Activated CD4-positive, CD25-positive, alpha-beta regulatory T cell treated with anti-CD3 and anti-CD28 coated beads, Interleukin-2, amount 50 U/mL, for 16 hours (primary cell): ENCODE measurements at places on chromosomes 2 and 18.

- no peak for DNase-seq
Observed at GRCh38 chr2:82158150-82158549, 1853.6 kb upstream of the LRRTM1 start.

DNA sequence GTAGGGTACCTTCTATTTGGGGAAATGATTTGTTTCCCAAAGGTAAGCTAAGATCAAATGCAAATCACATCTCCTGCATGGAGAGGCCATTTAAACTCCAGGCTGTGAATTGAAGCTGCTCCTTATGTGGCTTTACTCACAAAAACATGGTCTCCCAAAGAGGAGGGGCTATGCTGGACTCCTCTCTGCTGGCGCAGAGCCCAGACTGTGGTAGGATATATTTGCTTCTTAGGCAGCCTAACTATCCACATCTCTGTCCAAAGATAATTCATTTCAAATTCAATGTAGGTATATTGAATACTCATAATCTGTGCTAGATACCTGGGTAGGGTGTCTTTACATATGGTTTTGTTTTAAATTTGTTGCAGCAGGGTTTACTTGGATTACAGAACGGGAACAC lies 358.5 kb downstream of the ALK start:
- DNase-seq: no peak

DNA sequence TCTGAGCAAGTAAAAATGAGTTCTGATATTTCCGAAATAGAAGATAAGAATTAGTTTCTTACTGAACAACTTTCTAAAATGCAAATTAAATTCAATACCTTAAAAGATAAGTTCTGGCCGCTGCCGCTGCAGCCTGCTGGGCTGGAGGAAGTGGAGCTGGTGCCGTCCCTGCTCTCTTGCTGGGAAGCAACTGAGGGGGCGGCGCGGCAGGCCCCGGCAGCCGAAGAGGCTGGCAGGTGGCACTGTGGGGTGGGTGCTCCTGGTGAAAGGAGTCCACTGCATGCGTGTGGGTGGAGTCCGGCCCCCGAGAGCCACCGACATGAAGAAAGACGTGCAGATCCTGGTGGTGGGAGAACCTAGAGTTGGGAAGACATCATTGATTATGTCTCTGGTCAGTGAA lies 89.5 kb upstream of the ZNF519 start:
- no peak for DNase-seq

GRCh38 chr2:7910752-7911151 lies 771.1 kb upstream of the ID2 start:
- DNase-seq: no peak

DNA sequence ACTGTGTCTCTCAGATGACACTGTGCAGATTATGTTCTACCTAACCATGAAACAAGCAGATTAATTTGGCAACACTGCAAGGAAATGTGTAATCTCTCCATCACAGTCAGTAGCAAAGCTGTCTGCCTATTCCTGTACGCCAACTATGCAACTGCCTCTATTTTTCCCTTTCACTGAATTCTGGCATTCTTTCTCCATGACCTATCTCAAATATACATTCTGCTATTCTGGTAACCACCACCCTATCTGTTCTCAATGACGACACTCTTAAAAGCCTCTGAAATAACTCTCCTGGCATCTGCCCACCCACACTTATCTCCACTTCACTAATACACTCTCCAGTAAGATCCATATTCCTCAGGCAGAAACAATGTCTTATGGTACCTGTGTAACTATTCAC lies 78.7 kb downstream of the ABCA12 start:
- no peak for DNase-seq

- DNase-seq: no peak
Observed at GRCh38 chr18:45408218-45408617, 207.1 kb upstream of the SLC14A2 start.

DNA sequence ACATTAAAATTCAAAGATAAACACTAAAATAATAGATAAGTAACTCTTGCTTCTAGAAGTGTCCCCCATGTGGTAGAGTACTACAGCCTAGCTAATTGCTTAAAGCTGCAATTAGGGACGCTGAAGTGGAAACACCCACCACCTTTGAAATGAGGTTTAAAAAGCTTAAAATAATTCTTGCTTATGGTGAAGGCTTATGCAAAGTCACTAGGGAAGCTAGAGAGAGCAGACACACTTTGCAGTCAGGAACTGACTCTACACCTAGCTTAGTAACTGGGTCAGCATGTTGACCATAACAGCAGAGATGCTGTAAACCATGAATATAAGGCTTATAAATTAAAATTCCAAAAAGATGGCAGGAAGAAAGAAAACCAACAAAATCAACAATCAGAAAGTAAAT lies 65.4 kb upstream of the DSG1 start:
- DNase-seq: no peak

- no peak for DNase-seq
Observed at GRCh38 chr2:5394223-5394622, 298.0 kb upstream of the SOX11 start.

DNA sequence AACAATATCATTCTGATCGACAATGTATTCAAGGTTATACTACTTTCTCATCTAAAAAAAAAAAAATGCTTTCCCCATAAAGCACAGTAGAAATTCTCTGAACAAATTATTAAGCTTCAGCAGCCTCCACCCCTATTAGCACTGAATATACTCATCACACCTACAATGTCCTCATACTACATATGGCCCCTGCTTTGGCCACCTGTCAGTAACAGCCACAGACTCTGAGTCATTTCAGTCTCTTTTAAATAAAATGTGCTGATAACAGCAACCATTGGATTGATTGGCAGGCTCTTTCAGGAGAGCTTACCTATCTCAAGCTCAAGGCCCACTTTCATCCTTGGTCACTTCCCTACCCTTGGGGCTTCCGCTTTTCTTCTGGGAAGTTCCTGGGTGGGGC lies 236.7 kb downstream of the TMX3 start:
- no peak for DNase-seq

DNA sequence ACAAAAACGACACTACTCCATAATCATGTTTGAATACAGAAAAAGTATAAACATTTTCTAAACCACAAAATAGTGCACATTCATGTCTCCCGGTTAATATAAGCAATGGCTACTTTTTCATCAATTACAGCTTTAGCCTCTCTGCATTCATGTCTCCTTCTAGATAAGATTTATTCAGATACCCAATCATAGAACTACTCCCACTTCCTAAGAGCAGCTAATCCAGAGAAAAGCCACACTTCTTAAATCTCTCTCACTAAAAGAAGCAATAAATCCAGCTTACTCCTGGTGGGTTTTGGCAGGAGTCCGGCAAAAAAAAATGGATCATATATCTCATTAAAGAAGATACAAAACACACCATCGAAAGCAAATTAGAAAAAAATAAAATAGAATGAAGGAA lies 20.1 kb downstream of the DSEL start:
- no peak for DNase-seq

GRCh38 chr2:3465844-3466481 lies 53.4 kb downstream of the ADI1 start:
- no peak for DNase-seq

- DNase-seq: no peak
Observed at GRCh38 chr2:173358616-173359015, 3.9 kb downstream of the CDCA7 start.

DNA sequence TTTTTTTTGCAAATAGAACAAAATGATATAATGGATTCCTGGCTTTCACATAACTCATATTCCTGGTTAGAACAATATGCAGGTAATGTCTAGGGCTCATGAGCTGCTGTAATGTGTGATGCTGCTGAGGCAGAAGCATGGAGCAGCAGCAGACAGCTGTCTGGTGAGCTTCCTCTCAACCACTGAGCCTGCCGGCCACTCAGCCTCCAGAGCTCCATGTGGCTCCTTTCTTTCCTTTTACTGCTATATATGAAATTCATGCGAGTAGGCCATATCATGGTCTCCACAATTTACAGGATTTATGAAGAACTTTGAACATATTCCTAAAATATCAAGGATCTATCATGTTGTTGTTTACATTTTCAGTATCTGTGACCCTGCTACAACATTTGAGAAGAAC lies 120.9 kb downstream of the MEP1B start:
- no peak for DNase-seq

DNA sequence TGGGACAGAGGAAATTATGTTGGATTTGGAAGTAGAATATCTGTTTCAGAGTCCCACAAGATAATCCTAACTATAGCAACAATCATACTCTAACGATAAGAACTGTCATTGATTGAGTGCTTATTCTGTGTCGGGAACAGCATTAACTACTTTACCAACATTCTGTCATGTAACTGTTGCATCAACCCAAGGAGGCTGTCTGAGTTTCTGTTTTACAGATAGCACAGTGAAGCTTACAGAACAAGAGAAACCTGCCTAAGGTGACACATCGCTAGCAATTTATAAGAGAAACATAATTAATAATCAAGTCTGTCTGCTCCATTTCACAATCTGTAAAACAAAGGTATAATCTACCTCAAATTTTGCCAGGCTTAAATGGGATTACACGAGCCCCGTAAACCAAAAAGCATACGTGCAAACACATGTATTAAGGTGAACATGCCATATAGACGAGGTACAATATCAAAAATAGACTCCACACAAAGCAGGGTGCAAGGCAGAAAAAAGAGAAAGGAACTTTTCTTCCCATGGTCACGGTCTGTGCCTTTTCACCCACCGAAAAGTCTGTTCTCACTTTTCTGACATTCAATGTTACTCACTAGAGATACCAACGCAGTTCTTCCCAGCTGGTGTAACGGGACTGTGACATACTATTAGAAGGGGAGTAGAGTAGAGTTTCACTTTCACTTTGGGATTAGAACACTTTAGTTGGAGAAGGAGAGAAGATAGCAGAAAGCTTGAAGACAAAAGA lies 37.2 kb upstream of the SLC8A1 start:
- DNase-seq: no peak

DNA sequence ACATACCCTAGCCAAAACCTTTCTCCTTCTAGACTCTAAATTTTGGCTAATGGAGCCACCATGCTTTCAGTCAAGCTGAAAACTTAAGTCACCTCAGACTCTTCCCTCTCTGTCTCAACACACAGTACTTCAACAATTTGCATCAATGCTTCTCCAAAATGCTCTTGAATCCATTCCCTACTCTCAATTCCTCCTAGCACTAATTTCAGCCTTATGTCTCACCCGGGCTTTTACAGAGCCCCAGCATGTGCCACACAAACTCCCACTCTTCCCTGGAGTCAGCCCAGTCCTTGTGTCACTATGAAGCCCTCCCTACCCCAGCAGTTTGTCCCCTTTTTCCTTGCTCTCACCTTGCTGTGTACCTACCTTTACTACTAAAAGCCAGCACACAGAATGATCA lies 38.7 kb downstream of the AAK1 start:
- DNase-seq: no peak

DNA sequence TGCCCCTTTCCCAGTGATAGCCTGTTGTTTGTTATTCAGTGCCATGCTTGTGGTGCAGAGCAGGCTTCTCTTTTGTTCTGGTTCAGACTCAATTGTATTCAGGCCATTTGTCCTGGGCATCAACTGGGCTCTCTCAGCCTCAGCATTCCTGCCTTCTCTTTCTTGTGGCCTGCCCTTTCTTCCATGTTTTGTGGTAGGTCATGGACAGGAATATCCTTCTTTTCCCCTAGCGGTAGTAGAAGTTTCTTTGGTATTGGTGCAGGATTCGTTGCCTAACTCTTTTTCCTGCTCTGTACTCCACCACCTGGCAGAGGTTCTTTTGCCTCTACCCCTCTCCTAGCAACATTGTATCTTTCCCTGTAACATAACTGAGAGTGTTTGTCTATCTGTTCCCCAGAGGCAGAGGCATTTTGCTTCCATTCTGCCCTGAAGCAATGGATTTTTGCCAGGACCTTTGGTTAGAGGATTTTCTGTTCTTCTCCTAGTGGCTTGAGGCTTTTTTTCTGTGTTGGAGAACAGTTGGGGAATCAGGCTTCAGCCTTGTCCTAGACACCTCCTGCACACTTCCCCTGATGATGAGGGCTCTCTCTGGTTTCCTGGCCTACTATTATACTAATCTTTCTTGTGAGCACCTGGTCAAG lies 68.5 kb downstream of the NCOA1 start:
- DNase-seq: no peak

DNA sequence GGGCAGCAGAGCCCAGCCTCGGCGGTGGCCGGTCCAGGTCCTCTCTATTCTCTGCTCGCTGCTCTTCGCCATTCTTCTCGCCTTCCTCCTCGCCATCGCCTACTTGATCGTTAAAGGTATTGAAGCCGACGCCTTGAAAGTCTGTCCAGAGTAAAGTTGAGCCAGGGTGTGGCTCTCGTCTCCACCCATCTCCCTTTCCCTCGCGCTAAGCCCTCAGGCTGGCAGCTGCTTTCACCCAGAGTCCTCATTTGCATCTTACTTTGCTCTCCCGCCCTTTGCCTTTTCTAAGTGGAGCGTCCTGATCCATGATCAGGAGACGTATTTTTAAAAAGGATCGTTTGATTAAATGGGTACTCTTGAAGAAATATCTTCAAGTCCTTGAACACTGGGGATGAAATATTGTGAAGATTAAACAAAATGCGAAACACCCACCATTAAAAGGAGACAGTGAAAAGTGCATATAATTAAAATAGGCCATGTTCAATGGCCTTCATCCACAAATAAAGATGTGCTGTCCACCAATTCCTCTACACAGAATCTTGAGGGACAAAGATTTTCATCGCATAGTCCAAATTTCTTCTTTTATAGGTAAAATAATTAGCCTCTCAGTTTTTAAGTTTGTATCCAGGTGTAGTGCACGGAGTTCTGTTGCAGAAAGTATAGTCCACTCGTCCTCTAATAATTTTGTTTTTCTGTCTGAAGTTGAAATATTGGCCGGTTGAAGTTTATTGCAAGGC lies 657 bp downstream of the ARL6IP6 start:
- DNase-seq: no peak

- DNase-seq: no peak
Observed at GRCh38 chr2:70374616-70375015, 72.7 kb upstream of the FAM136A start.

DNA sequence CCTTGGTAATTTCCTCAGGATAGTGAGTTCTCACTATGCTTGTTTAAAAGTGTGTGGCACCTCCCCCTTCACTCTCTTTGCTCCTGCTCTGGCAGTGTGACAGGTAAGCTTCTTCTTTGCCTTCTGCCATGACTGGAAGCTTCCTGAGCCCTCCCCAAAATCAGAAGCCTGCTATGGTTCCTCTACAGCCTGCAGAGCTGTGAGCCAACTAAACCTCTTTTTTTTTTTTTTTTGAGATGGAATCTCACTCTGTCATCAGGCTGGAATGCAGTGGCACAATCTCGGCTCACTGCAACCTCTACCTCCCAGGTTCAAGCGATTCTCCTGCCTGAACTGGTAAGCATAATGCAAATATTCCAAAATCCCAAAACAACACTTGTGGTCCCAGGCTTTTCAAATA lies 80.0 kb downstream of the SOWAHC start:
- DNase-seq: no peak

- DNase-seq: no peak
Observed at GRCh38 chr2:12817870-12818269, 101.1 kb downstream of the TRIB2 start.

DNA sequence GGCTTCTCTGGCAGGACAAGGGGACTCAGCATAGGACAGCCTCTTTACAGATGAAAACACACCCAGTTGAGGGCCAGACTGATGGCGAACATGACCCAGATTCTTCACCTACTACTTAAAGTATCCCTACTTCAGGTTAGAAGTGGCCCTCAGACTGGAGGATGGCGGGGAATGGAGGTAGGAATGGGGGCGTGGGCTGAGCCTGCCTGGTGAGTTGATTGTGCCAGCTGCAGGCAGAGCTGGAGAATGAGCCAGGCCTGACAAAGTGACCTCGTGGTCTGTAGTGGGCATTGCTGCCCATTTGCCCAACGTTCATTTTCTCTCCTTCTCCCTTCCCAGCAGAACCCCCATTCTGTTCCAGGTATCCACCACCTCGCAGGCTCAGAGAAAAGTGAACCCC lies 186.1 kb downstream of the KLHL29 start:
- no peak for DNase-seq

GRCh38 chr2:37869304-37869703 lies 55.8 kb upstream of the RMDN2 start:
- DNase-seq: no peak

- no peak for DNase-seq
Observed at GRCh38 chr18:7334973-7335568, 104.2 kb downstream of the LRRC30 start.
